ENCODE measurements at places on chromosomes 5 and 9. TPM values are rescaled to one million over a fixed set of nuclear protein-coding genes. Genes with fewer than 3 reads are reported as not detected.

The PFN3 gene
- total RNA-seq = not detected

The AQP3 gene
- total RNA-seq = 2.4 TPM

The ZNF454 gene
- 0.84 TPM for total RNA-seq

The IL13 gene
- total RNA-seq = not detected

The NUTM2F gene
- total RNA-seq = not detected

The PPP2R2B gene
- total RNA-seq = under 0.01 TPM

The PKD2L2 gene
- total RNA-seq = not detected

The SPINK14 gene
- not detected for total RNA-seq

The PCDHGC5 gene
- 0.30 TPM for total RNA-seq

The GDNF gene
- not detected for total RNA-seq

The INSL4 gene
- not detected for total RNA-seq

The LCN15 gene
- total RNA-seq = not detected

The KIF20A gene
- total RNA-seq = 103 TPM

The NME5 gene
- total RNA-seq = 1.6 TPM

The PGM5 gene
- 0.34 TPM for total RNA-seq

The RBM18 gene
- 6.4 TPM for total RNA-seq

The CDH9 gene
- total RNA-seq = not detected

The BASP1 gene
- total RNA-seq = 196 TPM

The KCTD16 gene
- 0.17 TPM for total RNA-seq

The DAPK1 gene
- 2.4 TPM for total RNA-seq

The PCDHGA7 gene
- 0.50 TPM for total RNA-seq

The ADAMTS6 gene
- total RNA-seq = 19.3 TPM

The PDCD1LG2 gene
- total RNA-seq = 4.9 TPM

The STK32A gene
- under 0.01 TPM for total RNA-seq

The SH2D3C gene
- total RNA-seq = not detected

The PALM2AKAP2 gene
- 0.67 TPM for total RNA-seq

The PCDH12 gene
- total RNA-seq = under 0.01 TPM

The IL9 gene
- total RNA-seq = not detected

The IL7R gene
- 14.0 TPM for total RNA-seq

The PLPPR1 gene
- total RNA-seq = not detected

The NDOR1 gene
- total RNA-seq = 16.8 TPM

The FOXD4L4 gene
- not detected for total RNA-seq

The CDH6 gene
- total RNA-seq = 0.30 TPM

The RAI14 gene
- 62.4 TPM for total RNA-seq

The CACFD1 gene
- 3.5 TPM for total RNA-seq

The MOB3B gene
- 0.17 TPM for total RNA-seq

The GAS1 gene
- 16.1 TPM for total RNA-seq

The ABCA1 gene
- 1.8 TPM for total RNA-seq

All from bronchus fibroblast of lung (primary cell).